ENCODE measurements at places on chromosomes 6 and 20. TPM values are rescaled to one million over a fixed set of nuclear protein-coding genes. Genes with fewer than 3 reads are reported as not detected.

The ADGRF1 gene
- 1.2 TPM for total RNA-seq

DNA sequence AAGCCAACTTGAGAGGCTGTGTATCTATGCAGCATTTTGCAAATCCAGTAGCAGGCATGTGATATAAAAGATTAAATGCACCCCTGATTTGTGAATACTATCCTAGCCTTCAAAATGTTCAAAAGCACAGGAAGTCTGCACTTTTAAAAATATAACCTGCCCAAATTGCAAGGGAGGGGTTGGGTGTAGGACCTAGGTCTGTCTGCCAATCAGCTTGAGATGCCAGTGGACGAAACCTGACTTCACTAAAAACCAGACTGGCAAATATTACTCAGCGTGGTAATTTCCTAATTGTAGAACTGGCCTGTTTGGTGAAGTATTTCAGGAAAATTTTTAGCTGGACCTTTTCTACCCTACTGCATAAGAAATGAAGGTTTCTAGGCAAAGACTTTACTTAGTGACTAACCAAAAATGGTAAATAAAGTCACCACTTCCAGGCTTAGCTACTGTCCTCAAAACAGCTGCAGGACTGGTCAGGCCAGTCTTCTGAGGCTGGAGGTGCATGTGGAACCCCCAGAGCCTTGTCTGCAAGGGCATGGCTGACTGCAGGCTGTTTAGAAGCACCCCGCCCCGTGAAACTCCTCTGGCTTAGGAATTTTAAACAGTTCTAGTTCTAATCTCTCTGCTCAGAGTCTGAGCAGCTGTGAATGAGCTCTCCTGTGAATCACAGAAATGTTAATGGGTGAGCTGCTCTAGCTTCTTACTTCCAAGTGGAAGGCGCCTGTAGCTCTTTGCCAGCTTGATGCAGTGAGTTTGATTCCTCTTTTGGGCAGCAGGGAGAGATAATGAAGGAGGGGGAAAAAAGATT is 104.4 kb upstream of the ESR1 start:
- no peak for DNase-seq

GRCh38 chr6:31865205-31866118 is 2.8 kb upstream of the NEU1 start:
- no peak for DNase-seq

The OVOL2 gene
- total RNA-seq, result 4.9 TPM

DNA sequence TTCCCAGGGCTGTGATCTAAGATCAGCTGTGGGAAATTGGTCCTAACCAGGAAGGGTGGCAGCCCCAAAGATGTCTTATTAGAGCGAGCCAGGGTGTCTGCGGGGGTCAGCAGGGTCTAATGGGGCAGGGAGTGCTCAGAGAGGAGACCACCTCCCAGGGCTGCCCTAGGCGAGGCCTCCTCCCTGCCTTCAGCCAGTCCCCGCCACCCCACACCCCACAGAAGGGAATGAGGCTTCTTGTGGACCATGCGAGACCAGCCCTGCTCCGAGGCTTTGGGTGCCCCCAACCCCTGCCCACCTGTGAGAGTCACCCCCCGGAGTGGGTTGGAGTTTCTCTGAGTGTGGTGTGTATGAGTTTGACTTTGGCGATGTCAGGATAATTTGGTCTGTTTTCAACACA is 37.8 kb downstream of the SYNJ2 start:
- DNase-seq, result no peak

DNA sequence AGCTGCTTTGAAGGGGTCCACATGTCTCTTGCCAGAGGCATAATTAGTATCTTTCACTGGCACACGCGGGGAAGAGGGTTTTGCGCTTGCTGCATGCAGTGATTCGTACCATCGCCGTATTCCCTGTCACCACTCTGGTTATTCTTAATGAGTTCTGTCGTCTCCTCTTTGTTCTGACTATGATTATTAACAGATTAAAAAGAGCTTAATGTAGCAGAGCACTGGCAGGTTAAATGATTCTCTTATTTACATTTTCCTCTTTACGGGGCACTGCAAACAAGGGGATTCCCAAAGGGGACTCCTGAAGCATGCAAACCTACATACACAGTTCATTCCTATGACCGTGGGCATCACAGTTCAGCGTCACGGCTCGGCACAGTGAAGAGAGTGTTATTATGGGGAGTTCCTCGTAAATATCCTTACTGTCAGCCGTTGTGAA is 204.8 kb downstream of the DTNBP1 start:
- DNase-seq, result no peak

The RAD21L1 gene
- not detected for total RNA-seq

GRCh38 chr6:111724039-111724438 is 118.4 kb upstream of the TRAF3IP2 start:
- no peak for DNase-seq

The ELOVL2 gene
- 1.4 TPM for total RNA-seq

GRCh38 chr6:5401845-5402738 is 140.8 kb downstream of the FARS2 start:
- no peak for DNase-seq

GRCh38 chr6:12408752-12409151 is 118.6 kb downstream of the EDN1 start:
- DNase-seq, result no peak

GRCh38 chr6:38739532-38739931 is 24.4 kb downstream of the DNAH8 start:
- DNase-seq, result no peak

The LBP gene
- 1.9 TPM for total RNA-seq

The ANGPT4 gene
- total RNA-seq, result not detected

DNA sequence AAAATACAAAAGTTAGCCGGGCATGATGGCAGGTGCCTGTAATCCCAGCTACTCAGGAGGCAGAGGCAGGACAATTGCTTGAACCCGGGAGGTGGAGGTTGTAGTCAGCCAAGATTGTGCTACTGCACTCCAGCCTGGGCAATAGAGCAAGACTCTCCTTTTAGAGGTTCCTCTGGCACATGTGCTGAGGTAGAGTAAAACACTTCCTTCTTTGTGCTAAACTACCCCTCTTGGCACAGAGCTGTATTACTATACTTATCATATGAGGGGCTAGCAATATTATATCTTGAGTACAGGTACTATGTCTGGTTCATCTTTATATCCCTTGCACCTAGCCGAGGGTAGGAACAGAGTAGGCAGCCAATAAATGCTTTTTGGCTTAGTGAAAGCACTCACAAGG is 40.2 kb upstream of the SAMHD1 start:
- DNase-seq, result no peak

GRCh38 chr20:45629496-45630100 is at the start of gene WFDC10A:
WFDC10A (plus strand) TSS chr20:45629739; CDS start chr20:45629814, 75 bp downstream.
- DNase-seq, result no peak

DNA sequence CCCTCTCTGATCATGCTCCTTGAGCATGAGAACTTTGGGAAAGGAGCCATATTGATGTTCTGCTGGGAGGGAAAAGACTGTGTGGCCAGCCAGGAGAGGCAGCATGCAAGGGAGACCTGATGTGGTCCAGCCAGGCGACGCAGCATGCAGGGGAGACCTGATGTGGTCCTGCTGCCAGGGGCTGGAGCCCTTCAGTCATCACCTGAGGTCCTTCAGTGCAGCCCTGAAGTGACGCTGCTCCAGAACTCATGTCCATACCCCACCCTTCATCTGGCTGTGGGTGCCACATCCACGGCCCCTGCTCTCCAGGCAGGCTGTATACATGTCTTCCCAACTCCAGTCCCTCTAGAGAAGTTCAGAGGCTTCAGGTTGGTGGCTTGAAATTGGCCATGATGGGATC is 134.4 kb downstream of the ERMARD start:
- no peak for DNase-seq

The MATN4 gene
- 6.4 TPM for total RNA-seq

The OR2B6 gene
- total RNA-seq, result not detected

- no peak for DNase-seq
These were observed 714.2 kb downstream of the KIF16B start for GRCh38 chr20:15859061-15859460.

DNA sequence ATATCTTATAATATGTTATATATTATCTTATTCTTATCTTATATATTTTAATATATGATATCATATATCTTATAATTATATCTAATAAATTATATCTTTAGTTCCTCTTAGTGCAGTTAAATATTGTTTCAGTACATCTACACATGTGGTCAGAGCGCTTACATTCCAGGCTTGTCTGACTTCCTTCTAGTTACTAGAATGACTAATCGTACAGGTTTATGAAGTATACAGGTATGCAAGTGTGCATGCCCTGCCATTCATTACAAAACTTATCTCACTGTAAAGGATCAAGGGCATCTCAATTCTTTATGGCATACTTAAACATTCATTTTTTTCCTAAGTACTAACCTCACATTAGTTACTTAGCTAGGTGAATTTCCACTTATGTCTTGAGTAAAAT is 1278.0 kb upstream of the MAP3K7 start:
- DNase-seq, result no peak

All from pancreas (tissue), 10 donors.